HL-60 (cell line): ENCODE measurements at places on chromosomes 3 and 15.

- DNase-seq, result no peak
Observed at GRCh38 chr15:71231758-71232157, 116.5 kb downstream of the THSD4 start.

- DNase-seq, result peak; percentile 11
Observed at GRCh38 chr3:56826831-56827722, 25.3 kb upstream of the ARHGEF3 start.

DNA sequence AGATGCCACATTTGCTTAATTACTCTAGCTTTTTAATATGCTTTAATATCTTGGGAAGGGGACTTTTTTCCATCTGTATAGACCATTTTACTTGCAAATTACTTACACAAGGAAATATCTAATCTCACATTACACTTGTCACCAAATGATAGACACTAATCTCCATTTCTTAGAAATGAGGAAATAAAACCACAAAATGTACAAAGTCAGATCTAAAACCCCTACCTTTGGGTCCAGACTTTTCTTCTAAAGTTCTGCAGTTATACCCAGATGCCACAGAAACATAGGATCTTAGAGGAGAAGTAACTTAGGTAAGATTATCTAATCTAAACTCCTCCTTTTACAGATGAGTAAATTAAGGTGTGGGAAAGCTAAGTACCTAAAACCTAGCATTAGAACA lies 44.3 kb downstream of the CD200R1L start:
- no peak for DNase-seq

DNA sequence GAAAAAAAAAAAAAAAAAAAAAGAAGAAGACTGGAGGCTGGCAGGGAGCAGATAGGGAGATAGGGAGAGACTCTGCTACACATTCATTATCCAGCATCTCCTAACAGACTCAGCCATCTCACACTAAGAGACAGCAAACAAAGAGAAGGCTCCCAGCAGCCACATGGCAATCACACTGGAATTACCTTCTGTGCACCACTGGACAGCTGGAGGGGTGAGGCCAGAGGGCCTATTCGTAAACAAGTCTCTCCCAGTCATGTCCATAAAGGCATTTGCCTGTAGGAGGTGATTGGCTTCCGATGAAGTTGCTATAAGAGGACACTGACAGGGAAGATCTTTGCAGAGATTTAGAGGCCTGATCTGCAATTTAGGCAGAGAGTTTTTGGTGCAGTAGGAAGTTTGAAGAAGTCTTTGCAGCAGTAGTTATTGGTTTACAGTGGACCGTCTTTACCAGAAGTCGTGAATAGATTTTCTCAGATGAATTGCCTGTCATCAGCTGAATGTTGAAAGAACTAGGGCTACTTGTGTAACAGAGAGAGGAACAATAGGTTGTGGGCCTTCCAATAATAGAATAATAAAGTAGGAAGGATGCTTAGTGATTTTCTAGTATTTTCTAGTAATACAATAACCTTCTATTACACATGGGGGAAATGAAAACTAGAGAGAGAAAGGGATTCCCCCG lies 89.7 kb downstream of the TP63 start:
- no peak for DNase-seq

DNA sequence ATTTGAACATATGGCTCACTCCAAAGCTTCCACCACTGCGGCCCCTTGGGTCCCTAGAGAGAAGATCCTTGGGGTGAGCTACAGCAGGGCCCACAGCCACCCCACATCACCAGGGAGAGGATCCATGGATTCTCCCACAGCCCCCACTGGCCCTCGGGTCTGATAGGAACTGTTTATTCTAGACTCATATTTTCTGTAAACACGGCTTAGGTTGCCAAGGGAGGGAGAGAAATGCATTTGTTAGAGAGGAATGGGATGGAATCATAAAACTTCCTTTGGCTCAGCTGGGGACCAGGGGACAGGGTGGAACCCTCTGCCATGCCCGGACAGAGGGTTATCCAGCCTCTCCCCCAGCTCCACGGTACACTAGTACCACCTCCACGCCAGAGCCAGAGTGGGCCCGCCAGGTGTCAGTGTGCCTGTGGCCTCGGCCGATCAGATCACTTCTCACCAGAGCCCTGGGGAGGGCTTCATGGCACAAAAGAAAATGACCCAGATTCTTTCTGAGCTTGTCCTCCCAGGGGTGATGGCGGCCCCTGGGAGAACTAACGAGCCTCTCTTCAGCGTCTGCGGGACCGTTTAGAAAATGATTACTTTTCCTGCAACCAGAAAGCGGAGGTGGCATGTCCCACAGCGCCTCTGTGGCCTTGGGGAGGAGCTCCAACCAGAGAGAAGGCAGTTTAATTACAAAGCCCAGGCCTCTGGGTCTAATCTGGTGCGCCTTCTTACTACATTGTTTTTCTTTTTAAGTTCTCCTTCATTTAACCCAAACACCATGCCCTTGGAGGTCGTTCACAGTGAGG lies 33.7 kb downstream of the ADCY5 start:
- DNase-seq, result no peak

DNA sequence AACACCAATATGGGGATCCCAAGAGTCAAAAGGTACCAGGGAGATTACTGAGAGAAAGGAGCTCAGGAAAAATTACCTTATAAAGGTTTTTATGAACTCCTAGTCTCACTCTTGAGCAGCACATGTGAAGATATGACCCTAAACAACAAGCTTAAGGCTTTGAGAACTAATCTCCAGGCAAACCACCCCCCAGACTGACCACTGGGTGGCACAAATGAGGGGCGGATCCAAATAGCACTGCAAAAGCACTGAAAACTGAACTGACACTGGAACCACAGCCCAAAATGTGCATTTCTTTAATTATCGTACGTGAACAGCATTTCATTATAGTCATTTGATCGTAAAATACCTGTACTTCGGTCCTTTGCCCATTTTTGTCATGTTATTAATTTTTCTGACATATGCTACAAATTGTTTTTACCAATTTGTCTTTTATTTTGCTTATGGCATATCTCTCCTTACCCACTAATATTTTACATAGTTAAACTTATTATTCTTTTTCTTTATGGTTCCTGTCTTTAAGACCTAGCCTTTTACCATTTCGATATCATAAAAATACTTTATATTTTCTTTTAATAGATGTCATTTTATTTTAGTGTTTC lies 31.5 kb upstream of the TFDP2 start:
- peak; percentile 45 for DNase-seq

GRCh38 chr3:44439499-44440295 lies 37.8 kb downstream of the ZNF445 start:
- DNase-seq, result peak; percentile 99

DNA sequence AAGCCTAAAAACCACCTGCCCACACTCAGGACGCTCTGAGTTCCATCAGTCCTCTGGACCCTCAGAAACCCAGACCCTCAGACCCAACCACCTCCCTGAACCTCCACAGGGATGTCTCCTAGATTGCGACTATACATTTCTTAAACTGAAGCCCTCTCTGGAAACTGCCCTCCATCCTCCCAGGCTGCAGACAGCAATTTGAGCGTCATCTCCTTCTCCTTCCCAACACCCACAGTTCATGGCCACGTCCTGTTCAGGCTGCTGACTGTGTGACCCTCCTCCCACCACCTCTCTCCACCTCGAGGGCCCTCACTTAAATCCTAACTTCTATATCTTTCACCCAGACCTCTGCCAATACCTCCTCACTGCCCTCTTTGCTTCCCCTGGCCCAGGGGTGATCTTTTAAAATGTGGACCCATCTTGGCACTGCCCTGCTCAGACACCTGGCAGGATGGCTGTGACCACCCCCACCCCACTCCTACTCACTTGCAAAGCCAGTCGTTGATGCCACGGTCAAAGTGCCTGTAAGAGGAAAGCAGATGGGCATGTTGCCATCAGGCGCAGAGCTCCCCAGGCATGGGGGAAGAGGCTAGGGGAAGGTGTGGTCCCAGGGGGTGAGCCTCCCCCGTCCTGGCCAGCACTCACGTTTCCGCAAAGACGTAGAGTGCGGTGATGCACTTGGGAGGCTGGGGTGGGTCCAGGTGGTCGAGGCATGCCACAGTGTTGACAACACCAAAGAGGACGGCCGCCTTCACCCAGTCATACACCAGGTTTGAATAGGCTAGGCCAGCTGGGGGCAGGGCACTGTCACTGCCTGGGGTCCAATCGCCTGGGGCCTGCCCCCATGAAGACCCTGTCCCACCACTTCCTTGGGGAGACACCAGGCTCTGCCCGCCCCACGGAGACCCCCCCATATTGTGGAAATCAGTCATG lies 6.0 kb downstream of the HHATL start:
- no peak for DNase-seq

DNA sequence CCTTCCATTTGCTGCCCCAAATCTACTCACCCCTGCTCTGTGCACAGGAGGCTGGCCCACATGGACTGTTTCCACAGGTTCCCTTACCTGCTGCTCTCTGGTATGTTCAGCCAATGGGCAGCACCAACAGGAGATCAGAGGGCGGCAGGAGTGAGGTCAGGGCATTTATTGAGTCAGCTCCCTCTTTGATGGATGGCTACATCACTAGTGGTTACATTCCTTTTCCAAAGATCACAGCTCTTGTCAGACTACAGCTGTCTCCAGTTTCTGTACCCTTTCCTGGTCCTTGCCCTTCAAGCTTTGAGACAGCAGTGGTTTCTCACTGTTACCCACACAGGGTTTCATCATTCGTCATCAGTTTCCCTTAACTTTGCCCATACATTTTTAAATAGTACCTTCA lies 325.1 kb downstream of the SUCLG2 start:
- no peak for DNase-seq

- DNase-seq, result no peak
Observed at GRCh38 chr3:182220471-182220870, 508.7 kb downstream of the SOX2 start.

DNA sequence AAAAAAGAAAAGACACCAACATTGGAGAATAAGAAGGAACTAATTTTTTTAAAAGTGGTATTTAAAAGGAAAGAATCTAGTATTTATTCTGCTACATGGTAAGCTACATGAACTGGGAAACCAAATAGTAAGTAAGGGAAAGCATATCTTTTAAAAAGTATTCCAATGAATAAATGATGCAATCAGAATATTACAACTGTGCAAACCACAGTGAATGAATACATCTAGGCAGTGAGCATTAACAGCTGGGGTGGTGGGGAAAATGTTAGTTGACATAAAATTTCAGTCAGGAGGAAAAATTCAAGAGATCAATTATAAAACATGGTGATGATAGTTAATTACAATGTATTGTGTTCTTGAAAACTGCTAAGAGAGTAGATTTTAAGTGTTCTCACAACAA lies 16.9 kb downstream of the ICE2 start:
- no peak for DNase-seq

- no peak for DNase-seq
Observed at GRCh38 chr3:99927671-99928457, 110.2 kb downstream of the CMSS1 start.

DNA sequence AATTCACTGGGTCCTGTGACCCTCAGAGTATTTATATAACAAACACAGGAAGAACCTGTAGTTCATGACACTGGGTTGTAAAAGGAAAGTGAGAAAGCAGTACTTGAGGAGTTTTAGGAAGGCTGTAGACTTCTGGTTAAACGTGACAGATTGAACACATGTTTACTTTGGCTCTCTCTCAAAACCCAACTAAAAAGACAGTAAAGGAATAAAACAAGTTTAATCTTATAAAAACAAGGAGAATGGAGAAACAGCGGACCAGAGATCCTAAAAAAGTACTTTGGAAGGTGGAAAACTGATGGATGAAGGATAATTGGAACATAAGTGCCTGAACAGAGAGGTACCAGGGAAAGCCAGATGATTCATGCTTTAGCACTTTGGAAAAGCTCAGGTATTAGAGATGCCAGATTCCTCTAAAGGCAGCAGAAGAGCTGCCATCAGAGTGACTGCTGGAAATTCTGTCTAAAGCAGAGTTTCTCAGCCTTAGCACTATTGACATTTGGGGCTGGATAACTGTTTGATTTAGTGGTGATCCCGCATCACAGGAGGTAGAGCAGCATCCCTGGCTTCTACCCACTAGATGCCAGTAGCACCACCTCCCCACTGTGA lies 182.9 kb upstream of the RORA start:
- no peak for DNase-seq
